Foreskin keratinocyte (primary cell): ENCODE measurements at places on chromosomes 4 and X.

DNA sequence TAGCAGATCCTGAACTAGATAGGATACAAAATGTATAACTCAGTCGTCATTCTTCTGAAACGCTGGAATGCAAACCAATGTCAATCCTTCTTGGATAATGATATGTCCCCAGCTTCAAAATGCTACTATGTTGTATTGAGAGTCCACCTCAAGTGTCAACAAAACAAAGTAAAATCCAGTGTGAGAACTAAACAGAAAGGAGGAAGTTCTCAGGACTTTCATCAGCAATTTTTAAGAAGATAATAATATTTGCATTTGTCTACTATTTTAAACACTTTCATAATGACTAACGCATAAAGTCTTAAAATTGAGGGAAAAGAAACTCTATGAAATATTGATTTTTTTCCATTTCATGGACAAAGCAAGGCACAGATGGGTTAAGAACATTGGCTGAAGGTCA, 36.3 kb downstream of the SOD3 start:
- DNase-seq: no peak

DNA sequence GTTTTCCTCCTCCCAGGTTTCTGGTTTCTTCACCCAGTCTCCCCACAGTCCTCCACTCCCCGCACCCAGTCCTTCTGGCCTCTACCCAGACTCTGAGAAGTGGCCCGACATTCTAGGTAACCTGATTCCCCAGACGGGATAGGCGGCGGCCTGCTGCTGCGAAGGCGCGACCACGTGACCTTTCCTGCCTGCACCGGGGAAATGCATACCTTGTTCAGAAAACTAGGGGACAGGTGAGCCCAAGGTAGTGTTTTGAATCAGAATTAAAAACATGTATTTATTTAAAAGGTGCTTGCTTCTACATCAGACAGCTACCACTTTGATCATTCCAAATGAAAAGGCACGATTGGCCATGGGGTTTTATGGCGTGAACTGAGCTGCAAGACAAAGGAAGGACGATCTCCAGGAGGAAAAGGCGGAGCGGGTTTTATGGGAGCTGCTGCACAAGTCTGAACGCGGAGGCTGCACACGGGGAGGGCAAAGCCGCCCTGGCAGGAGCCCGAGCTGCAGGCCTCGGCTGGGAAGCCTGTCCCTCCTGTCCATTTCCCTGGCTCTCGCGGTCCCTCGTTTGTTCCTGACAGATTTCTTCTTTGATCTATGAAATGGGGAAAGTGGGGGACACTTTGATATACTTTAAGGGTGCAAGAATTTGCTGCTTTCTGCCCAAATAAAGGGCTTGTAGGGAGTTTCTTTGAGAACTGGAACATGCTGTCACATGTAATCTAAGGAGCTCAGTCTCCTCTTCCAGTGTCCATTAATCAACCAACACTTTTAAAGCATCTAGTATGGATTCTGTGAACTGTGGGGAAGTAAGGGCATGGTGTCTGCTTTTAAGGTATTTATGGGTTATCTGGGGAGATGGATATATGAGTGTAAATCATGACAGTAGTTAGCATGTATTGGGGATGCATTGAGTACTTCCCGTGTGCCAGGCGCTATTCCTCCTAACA, 150.9 kb downstream of the SPRY1 start:
- DNase-seq: peak; percentile 74

DNA sequence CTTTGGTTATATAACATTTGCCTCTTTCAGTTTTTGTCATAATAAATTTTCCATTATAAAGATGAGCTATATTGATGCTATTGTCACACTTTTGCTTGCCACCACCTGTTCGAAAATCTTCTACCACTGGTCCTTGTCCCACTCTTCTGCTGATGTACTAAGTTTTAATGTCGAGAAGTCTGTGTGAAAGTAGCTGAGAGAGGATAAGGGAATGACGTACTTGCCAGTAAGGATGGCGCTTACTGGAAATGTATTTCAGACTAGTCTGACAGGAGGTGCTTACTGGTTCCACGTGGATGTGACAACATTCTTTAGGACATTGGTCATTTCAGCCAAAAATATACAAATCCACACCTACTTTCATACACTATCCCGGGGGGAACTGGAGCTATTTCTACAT, 132.7 kb upstream of the NR3C2 start:
- no peak for DNase-seq

- no peak for DNase-seq
Measured at GRCh38 chrX:12843668-12844279, 23.1 kb upstream of the TLR7 start.

DNA sequence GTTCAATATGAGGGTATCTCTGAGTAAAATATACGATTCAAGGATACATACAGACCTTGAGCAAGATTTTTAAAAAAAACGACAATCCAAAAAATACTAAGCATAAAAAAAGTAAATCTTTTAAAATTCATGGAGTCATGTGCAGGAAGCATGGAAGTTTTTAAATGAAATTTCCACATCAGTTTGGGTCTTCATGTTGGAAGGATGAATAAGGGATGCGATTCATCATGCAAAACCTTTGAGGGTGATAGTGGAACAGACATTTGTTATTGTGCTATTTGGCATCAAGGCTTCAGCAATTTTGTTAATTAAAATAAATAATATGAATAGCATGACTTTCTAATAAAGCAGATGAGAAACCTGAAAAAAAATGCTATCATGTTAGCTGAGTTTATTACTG, 815.0 kb upstream of the PCDH10 start:
- DNase-seq: peak; percentile 16

GRCh38 chr4:184959786-184960185, 58.5 kb upstream of the HELT start:
- DNase-seq: no peak

GRCh38 chrX:44290718-44291117, 52.8 kb downstream of the EFHC2 start:
- no peak for DNase-seq

DNA sequence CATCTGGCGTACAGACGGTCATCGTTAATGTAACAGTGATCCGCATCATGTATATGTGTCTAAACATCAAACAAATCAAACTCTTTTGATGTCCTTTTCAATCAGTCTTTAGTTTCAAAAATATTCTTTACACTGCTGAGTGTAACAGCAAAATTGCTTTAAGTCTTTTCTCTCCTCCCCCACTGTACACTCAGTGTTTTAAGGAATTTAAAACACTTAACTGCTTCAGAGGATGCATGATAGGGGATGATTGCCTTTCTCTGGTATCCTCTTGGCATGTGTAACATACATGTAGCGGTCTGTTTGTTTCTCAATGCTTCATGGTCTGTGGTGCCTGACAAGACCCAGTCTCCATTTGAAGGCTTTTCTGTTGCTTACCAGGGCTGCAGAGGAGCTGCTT, 41.6 kb downstream of the LIMCH1 start:
- DNase-seq: no peak

- DNase-seq: no peak
Measured at GRCh38 chrX:78111140-78111931, 7.3 kb downstream of the PGK1 start.

DNA sequence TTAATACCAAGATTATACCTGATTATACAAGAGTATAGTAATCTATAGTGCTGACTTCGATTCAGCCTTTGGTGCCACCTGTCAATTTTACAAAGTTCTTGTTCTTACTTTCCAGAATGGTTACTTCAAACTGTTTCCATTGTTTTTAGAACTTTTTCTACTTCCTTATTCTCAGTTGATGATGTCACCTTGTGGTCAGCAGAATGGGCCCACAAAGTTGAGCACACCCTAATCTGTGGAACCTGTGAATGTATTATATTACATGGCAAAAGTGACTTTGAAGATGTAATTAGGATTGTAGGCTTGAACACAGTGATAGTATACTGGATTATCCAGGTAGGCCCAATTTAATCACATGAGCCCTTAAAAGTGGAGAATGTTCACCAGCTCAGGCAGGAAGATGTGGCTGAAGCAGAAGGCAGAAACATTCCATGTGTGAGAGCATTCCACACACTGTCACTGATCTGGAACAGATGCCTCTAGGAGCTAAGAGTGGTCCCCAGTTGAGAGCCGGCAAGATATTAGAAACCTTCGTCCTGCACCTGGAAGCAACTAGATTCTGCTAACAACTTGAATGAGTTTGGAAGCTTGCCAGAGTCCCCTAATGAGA, 6.3 kb upstream of the SGMS2 start:
- peak; percentile 20 for DNase-seq

GRCh38 chr4:130141651-130142050, 1045.7 kb downstream of the C4orf33 start:
- DNase-seq: no peak

DNA sequence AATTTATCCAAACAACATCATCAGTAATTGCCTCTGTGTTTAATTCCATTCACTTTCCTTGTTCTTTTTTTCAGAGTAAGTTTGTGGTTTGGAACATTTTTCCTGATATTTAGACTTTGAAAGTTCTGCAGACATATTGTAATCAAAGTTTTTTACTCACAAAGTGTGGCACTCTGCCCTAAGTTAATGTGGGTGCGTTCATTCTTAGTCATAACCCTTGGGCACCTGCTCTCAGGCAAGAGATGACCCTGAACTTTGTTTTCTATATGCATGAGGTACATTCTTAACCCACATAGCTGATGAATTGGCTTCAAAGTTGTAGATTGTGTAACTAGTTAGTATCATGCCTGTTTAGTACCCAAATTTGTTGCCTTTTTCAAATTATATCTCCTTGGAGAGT, 424.3 kb downstream of the GRXCR1 start:
- peak; percentile 38 for DNase-seq

DNA sequence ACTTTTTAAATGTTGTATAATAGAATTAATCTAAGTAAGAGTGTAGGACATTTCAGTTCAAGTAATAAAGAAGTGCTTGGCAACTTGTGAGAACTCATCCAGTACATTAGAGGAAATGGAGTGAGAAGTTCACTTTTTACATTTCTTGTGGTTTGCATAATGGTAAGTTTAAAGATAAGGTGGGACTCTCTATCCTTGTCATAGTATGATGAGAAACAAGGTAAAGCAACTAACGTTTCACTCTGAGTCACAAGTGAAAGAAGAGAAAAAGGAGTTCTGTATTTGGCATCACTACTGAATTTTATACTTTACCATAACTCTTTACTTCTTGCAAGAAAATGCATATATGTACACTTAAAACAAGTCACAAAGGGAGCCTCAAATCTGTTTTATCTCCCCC, 219.4 kb downstream of the SLC4A4 start:
- no peak for DNase-seq

DNA sequence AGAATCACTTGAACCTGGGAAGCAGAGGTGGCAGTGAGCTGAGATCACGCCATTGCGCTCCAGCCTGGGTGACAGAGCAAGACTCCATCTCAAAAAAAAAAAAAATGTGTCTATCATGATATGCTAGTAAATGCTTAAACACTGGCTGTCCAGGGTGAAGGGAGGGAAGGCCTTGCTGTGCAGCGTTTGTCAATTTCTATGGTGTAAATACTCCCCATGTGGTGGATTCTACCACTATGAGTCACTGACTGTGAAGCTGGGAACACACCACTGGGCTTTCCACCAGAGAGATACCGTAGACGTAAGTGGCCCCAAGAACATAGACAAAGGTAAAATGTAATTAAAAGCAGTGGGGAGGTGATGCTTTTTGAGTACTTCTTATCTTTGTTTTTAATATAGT, 51.3 kb upstream of the LEF1 start:
- DNase-seq: no peak

DNA sequence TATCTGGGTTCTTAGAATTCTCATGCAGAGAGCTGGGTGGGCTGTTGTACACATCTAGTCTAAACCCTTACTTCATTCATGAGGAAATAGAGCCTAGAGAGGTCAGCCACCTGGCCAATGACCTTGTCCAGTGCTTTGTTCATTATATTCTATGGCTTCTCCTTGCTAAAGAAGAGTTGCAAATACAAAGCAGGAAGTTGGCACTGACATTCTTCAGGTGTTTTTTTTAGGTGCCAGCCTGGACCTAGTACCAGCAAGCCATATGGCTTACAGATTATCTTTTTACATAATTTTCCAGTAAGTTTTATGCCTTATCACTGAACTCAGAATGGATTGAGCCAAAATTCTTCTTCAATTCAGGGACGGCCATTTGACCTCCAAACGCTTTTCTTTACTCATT, 54.7 kb upstream of the PGM2 start:
- DNase-seq: no peak

DNA sequence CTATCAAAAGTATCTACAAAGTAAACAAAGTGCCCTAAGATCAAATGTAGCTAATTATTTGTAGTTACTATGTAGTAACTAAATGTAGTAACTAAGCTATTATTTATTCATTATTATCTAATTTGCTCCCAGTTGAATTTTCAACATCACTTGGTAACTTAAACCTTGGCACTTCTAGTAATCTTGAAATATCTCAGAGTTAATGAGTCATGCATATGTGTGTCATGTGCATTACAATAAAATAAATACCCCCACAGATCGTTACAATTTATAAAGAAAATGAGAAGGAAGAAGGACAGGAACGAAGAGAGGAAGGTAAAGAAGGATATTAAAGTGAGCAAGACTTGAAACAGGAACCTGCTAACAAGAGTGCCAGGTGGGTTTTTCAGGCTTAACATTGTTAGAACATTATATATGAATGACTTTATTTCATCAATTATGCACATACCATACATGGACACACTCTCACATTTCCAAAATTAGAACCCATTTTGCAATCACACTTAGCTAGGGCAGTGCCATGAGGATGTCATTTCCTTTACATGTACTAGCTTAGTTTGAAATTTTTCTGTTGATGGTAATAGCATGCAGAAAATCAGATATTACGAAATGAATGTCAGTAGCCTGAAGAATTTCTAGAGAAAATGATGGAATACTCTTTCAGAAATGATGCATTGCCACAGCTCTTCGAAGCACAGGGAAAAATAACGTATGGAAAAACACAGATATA, 1670.4 kb upstream of the AGA start:
- no peak for DNase-seq

DNA sequence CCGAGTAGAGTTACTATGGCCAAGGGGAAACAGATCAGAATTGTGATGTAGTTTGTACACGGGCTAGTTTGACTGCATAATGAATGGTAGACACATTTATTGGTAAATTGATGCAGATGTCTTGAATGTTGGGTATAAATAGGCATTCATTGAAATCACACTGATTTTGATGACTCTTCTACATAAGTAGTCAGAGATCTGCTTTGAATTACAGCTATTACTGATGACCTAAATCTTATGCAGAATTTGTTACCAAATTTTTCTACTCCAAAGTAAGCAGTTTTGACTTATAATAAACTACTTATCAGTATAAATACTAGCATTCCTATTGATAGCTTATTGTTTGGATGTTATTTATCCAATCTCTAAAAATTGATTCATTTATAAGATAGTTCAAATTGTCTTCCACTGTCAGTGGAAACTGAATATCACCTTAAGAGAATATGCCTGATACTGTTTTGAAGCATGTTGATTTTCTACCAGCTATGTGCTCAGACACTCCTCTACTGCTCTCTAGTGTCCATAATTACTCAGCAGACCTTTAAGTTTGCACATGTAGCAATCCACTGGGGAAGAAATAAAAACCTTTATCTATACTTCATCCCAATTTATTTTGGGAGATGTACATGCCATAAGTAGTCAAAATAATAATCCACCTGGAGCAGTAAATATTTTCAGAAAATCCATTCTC, 120.3 kb downstream of the RASL11B start:
- DNase-seq: no peak

- DNase-seq: no peak
Measured at GRCh38 chr4:20318001-20318908, 66.5 kb downstream of the SLIT2 start.
